ENCODE measurements at places on chromosomes 1 and 21. TPM values are rescaled to one million over a fixed set of nuclear protein-coding genes. Genes with fewer than 3 reads are reported as not detected.
A peak's percentile ranks its signal among the peaks of the same experiment; 100 is the strongest.

- DNase-seq: no peak
Observed at GRCh38 chr1:119686661-119687060, 25.1 kb upstream of the PHGDH start.

- peak; percentile 83 for DNase-seq
Observed at GRCh38 chr1:13808729-13809131, 108.7 kb downstream of the PRDM2 start.

DNA sequence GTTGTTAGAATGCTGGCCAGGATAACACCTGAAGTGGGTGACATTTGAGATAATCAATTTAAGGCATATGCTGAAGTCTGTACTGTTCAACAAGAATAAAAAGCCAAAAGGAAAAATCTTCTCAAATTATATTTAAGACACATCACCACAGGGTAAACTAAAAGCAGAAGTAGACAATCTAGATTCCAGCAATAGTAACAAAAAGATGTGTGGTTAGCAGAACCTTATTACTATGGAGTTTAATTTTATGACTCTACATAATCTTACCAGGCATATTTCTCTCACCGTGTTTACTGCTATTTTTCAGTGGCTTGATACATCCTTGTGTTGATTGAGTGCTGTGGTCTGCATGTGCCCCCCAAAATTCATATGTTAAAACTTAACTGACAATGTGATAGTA, 300.4 kb upstream of the ZP4 start:
- no peak for DNase-seq

DNA sequence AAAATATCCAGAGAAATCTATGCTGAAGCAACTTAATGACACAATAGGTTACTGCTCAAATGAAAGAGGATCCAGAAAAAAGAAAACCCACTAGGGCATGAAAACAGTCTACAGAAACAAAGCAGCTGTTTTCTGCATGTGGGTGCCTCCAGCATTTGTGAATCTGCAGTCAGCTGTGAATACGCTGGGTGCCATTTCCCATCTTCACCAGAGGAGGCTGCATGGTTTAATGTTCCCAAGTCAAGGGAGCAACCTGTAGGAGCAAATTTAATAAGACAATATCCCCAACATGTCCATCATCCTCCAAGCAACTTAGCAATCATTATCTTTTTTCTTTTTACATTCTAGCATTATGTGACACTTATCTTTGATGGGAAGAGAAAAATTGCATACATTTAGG, 396.6 kb downstream of the BRINP2 start:
- no peak for DNase-seq

- DNase-seq: no peak
Observed at GRCh38 chr1:52348704-52349300, 17.2 kb downstream of the CC2D1B start.

DNA sequence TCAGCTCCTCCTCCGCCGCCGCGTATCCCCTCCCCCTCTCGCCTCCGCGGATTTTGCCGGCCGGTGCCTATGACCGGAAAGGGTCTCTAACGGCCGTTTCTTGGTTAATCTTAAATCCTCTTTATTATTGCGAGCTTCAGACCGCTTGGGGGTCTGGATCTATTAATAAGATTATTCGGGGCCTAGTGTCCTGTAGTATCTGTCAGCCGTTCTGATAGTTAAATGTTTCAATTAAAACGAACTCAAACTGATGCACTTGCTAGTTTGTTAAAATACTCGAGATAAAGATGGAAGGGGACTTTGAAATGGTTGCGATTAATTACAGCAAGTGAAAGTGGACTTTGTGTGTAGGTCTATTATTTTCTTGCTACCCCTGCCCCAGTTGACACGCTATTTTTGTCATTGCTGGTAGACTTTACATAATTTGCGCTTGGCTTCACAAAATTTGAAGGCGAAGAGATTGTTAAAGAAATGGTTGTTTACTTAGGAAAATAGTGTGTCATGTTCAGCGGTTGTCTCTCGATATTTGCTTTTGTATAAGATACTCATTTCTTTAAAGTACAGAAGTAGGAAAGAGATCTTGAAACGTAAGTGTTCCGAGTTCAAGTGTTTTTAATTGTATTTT, 779 bp downstream of the SON start:
- DNase-seq: peak; percentile 70

- DNase-seq: no peak
Observed at GRCh38 chr1:61670016-61670415, 54.9 kb downstream of the TM2D1 start.

DNA sequence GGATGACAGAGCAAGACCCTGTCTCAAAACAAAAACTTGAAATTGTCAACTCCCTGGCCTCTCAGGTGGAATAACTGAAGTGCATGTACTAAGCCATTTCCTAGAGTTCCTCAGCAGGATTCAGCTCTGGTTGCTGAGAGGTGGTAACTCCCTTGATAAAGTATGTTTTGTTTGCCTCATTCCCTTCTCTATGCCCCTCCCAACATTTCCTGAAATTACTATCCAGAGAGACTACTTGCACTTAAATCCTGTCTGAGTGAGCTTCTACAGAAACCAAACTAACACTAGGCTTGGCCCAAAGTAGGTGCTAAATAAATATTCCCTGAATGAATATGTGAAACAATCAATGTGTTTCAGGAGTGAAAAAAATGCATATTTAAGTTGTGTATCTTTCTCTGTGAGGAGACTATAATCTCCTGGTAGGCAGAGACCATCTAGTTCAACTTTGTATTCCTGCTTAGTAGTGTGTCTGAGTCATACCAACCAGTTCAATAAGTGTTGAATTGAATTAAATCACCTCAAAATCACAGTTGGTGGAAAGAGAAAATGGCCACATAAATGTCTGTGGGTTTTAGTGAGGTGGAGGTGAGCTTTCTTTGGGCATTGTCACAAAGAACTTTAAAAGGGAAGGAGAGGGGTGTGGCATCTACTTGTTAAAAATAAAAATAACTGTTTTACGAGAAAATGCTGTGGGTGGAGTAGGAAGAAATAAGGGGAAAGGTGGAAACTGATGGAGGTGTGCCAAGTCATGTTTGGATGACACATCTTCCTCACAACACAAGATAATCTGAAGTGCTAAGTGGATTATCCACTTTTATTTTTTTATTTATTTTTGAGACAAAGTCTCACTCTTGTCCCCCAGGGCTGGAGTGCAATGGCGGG, 12.6 kb downstream of the RIMKLA start:
- DNase-seq: no peak

GRCh38 chr21:45471525-45472221, 66.7 kb downstream of the COL18A1 start:
- DNase-seq: peak; percentile 74

GRCh38 chr1:170586321-170587252, 54.6 kb downstream of the GORAB start:
- DNase-seq: no peak

GRCh38 chr1:2523191-2523890, 3.1 kb downstream of the PANK4 start:
- DNase-seq: no peak

- no peak for DNase-seq
Observed at GRCh38 chr1:220747437-220748088, 559 bp upstream of the MTARC2 start.

- no peak for DNase-seq
Observed at GRCh38 chr1:113670650-113671049, 88.6 kb downstream of the PHTF1 start.

GRCh38 chr1:200207711-200208126, 180.2 kb downstream of the NR5A2 start:
- DNase-seq: no peak

Gene TNFRSF18
- not detected for total RNA-seq

Gene RUNX1
- 17.8 TPM for total RNA-seq

Gene OR2W3
- total RNA-seq: not detected

Gene RIMS3
- 6.2 TPM for total RNA-seq

Gene PCBP3
- total RNA-seq: 6.4 TPM

Gene CD2
- 2.0 TPM for total RNA-seq

Gene LYPD8
- total RNA-seq: not detected

Gene FCRL1
- total RNA-seq: 0.65 TPM

Gene FYB2
- total RNA-seq: not detected

Gene ICOSLG
- 1.2 TPM for total RNA-seq
